Eye (tissue), 1 donor: ENCODE measurements at places on chromosomes 3 and 15.
A peak's percentile ranks its signal among the peaks of the same experiment; 100 is the strongest.

- no peak for DNase-seq
Observed at GRCh38 chr3:158403013-158403412, 168.0 kb upstream of the MLF1 start.

- no peak for DNase-seq
Observed at GRCh38 chr3:180175572-180175971, 138.8 kb upstream of the PEX5L start.

DNA sequence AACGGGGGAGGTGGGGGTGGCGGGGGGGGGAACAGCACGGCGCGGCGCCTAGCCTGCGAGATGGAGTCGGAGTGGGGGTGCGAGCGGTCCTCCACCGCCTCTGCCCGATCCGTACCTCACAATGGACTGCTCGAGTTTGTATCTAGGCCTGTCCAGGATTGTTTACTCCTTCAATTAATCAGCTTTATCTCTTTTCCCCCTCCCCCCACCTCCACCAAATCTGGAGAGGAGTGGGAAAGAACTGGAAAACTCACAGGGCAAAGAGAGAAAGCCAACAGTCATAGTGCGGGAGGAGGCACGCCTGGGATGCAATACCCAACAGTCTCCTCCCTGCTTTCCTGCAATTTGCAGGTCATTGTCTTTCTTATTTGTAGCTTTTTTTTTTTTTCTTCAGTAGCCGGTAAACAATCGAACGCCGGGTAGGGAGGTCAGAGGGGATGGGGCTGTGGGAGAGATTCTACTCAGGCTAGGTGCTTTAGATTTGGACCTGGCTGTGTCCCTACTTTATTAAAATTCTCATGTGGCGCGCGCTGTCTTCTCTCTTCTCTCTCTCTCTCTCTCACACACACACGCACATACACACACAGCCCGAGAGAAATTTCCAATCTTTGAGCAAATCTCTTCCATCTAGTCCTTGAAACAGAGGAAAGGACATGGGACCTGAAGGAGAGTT lies 6.9 kb upstream of the MEIS2 start:
- peak; percentile 72 for DNase-seq

DNA sequence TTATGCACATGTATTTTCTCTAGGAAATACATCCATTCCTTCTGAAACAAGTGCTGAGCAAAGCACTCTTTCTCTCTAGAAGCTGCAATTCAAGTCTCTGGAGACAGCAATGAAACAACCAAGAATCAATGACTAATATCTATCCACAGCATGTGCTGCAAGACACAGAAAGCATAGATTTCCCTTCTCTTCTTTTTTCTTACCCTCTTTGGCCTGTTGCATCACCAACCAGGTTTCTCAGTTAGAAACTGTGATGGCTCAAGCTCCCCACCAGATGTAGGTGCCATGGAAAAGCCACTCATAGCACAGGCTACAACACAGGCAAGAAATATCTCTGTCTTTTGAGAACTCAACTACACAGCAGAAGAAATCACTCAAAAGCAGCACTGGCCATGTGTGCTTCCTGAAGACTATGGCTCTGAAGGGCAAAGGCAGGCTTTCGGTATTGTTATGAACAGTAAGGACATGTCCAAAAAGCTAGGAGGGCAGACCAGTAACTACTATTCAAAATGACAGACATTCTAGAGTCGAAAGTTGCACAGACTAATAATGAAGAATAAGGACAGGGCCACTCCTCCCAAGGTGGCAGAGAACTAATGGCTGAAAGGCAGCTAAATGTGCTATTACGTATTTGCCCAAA lies 15.5 kb downstream of the ZDHHC3 start:
- no peak for DNase-seq

- no peak for DNase-seq
Observed at GRCh38 chr15:77064063-77064462, 6.8 kb downstream of the TSPAN3 start.

DNA sequence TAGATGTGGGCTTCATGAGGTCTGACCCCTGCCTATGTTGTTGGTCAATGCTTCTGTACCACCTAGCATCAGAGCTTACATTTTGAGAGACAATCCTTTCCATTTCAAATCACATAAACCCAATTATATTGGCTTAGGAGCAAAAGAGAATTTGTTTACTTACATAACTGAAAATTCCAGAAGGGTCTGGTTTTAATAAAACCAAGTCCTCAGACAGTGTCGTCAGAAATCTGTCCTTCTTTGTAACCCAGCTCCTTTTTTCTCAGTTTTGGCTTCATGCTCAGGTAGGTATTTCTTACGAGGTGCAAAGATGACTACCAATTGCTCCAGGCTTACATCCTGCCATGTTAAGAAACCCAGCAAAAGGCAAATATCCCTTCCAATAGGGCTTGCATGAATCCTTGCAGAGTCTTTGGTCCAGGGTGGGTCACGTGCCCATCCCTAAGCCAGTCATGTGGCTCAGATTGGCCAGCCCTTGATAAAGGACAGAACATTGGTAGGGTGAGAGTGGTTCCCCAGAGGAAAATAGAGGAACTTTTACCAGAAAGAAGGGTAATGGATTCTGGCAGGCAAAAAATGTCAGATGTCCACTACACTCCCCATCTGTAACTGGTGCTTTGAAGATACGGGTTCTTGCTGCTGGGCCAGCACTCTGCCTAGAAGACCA lies 50.2 kb upstream of the VILL start:
- no peak for DNase-seq

DNA sequence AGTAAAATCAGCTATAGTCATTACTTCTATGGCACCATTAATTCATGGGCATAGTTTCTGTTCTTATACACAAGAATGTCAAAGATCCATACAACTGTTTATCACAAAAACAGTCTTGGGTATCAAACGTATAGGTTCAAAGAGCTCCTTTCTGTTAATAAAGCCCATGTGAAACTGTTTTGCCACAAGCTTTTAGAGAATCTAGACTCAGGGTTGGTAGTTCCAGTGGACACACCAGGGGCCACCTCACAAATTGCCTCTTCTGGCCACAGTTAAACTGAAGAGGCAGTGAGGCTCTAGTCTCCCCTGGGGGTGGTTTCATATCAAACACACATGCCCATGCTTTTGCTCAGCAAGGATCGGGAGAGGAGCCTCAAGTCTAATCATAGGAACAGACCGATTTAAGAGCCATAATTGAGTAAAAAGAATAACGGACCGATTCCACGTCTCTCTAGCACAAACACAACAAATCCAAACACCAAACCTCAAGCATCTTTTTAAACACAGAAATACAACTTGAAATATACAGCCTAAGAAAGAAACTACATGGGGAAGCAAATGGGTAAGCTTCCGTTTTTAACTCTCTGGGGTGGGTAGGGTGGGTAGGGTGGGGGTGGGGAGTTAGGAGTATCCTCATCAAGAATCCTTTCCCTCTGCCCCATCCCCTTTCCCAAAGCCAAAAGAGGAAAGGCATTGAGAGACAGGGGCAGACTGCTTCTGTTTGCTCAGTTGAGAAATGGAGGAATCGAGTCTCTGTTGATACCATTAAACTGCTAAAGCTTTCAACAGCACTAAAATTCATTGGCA lies 443.3 kb downstream of the MAGI1 start:
- peak; percentile 67 for DNase-seq

DNA sequence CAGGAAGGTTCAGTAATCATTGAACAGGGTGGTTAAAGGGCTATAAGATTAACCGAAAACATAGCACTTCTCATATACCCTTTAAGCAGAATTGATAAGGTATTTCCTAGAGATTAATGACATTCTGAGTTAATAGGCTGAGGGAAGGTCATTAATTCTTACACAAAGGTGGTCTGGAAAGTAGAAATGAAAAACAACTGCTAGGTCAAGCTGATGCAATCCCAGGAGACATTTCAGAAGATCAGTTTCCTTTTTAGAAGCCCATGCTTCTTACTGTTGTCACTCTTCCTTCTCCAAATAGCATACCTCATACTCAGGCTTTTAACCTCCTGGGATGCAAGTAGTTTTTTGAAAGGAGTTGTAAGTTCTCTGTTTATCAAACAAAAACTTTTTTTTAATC lies 8.8 kb downstream of the FILIP1L start:
- no peak for DNase-seq

- DNase-seq = peak; percentile 54
Observed at GRCh38 chr15:76206325-76206976, 104.8 kb downstream of the ETFA start.

GRCh38 chr15:39075756-39076341 lies 505.0 kb upstream of the THBS1 start:
- no peak for DNase-seq

DNA sequence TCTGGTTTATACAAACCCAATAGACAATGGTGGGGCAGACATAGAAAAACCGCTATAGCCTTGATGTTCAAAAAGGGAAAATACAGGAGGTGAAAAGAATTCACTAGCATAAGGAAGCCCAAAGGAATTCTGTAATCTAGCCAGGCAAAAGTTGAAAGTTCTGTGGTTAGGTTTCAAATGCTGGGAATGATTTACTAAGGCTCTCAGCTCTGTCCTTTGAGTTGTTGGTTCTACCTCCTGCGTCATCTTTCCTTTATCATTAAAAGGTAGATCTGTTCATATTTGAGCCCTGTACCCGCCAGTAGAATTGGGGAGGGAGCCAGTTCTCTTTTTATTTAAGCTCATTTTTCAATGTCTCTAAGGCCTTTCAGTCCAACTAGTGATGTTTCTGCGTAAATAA lies 866.5 kb downstream of the IGSF11 start:
- DNase-seq = no peak

DNA sequence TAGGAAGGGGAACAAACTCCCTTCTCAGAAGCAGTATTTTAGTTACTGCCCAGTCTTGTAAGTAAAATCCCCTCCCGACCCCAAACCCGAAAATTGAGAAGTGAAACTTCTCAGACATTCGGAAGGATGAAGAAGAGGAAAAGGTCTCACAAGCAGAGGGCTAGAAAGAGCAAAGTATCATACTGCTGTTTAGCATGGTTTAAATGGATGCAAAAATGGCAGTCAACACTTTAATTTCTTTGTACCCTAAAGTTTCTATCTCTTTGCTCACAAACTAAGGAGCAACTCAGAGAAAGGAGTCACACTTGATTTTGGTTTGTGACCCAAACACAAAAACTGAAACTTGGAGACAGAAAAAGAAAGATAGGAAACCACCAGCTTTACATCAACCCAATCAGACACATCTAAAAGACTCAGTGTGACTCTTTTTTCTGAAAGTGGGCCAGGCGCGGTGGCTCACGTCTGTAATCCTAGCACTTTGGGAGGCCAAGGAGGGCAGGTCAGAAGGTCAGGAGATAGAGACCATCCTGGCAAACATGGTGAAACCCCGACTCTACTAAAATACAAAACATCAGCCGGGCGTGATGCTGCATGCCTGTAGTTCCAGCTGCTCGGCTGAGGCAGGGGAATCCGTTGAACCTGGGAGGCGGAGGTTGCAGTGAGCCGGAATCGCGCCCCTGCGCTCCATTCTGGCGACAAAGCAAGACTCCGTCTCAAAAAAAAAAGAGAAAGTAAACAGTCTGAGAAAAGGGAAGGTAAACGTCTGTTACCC lies 63.2 kb upstream of the ATP11B start:
- DNase-seq = no peak

- DNase-seq = peak; percentile 58
Observed at GRCh38 chr3:51539291-51539941, 897 bp downstream of the RAD54L2 start.

- DNase-seq = no peak
Observed at GRCh38 chr3:65605876-65606432, 432.8 kb downstream of the MAGI1 start.

DNA sequence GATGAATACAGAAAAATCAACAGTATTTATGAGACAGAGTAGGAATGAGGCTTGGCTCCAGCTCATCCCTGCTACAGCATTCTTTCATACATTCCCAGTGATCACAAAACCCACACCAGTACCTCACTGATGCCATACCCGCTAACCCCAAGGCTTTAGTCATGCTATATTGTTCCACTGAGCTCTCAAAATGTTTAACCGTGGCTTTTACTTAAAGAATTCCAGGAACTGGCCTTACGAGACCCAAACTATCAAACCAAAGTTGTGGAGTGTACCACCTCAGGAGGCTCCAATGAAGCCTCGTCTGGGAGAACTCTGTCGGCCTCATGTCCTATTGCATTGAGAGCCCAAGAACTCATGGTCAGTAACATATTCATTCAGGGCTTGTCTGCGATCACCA lies 278.9 kb downstream of the ULK4 start:
- DNase-seq = no peak

GRCh38 chr15:75149867-75150709 lies 51.6 kb upstream of the C15orf39 start:
- no peak for DNase-seq

DNA sequence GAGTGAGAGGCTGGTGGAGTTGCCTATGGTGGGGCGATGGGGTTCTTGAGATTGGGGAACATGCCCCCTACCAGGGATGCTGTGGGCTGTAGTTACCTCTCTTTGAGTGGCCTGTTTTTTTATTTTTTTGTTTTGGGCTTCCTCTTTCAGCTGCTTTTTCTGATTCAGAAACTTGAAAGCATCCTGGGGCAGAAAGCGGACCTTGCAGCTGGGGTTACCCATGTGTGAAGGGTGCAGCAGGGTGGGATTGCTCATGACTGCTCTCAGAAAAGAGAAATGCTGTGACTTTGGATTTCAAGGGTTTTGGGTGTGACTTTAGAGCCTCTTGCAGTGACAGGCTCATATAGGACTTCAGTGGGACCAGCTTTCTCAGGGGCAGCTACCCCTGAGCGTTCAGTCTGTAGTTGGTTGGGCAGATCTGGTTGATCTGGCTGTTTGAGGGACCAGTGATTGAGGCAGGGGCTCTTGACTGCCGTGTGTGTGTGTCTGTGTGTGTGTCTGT lies 1.8 kb downstream of the LIMD1 start:
- peak; percentile 23 for DNase-seq

GRCh38 chr15:33091983-33092693 lies 102.4 kb downstream of the FMN1 start:
- peak; percentile 42 for DNase-seq

GRCh38 chr15:66963710-66964109 lies 101.7 kb upstream of the SMAD3 start:
- DNase-seq = no peak

- DNase-seq = no peak
Observed at GRCh38 chr3:52845157-52845556, 10.3 kb upstream of the MUSTN1 start.

DNA sequence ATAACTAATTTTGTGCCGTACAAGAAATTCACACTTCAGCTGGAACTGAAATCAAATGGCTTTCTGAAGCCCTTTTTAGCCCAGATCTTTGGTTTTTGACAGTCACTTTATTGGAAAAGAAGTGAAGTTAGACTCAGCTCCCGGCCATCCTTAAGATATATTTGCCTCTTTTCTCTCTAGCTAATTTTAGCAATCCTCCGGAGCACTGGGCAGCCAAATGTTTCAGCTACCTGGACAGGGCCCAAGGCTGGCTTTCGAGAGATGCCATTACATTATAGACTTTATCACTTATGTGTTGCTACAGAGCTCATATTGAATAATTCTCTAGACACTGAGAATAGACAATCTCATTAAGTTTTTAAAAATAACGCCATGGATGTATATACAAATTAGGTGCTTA lies 28.5 kb upstream of the RPL39L start:
- no peak for DNase-seq

- DNase-seq = no peak
Observed at GRCh38 chr3:142866841-142867631, 21.8 kb downstream of the PCOLCE2 start.

DNA sequence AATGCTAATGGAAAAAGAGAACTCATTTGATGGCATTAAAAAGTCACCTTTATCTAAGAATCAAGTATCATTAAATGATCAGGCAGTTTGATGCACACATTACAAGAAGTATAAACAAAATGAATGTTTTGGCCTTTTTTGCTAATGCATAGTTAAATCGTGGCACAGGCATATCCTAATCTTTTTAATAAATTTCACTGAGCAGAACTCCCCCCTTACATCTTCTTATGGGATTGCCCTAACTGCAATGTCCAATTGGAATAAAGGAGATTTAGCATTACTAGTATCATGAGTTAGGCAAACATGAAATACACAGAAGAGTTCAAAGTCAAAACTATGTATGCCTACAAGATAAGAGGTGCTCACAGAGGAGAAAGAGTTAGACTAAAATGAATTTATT lies 32.7 kb downstream of the USF3 start:
- DNase-seq = no peak
